CD14-positive monocyte (primary cell): ENCODE measurements at places on chromosomes 6 and 20.

GRCh38 chr6:14110001-14110818 lies 7.4 kb upstream of the CD83 start:
- DNase-seq = no peak

GRCh38 chr6:39298061-39298460 lies 16.2 kb downstream of the KCNK17 start:
- DNase-seq = no peak

DNA sequence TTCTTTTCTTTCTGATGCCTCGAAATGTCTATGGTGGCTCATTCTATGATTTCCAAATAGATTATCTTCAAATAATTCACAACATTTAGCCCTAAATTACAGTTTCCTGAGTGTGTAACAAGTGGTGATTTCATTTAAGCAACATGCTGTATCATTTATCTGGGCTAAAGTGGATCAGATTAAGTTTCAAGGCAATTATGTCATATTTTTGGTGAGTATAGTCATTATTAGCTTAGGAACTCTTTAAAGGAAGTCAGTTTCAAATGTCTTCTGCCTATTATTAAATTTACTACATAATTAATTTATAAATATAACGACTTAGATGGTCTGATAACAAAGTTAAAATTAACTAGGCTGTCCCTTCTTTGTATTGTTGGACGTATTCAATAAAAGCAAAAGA lies 847.9 kb upstream of the FLRT3 start:
- DNase-seq = no peak

DNA sequence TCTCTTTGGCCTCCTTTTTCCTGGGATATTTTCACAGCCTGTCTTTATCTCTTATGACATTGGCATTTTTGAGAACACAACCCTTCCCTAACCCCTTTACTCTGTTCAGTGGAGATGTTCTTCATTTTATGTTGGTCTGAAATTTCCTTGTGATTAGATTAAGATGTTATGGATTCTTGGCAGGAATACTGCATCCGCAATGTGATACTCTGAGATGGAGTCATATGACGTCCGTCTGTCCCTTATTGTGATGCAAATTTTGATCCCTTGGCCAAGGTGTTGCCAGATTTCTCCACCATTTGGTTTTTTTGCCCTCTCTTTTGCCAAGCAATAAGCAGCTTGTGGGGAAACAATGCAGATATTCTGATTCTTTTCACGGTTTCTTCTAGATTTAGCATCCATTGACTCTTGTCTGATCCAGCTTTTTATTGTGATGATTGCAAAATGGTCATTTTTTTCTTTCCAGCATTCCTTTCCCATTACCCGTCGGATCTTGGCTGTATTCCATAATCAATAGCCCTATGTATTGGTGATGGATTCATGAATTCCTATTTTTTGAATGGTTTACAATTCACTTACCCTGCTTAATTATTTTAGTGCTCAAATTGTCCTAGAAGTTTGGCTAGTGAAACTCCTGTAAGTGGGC lies 85.1 kb downstream of the NCOA3 start:
- no peak for DNase-seq

- no peak for DNase-seq
These were observed 464.2 kb downstream of the QKI start for GRCh38 chr6:163878698-163879097.

GRCh38 chr6:5517796-5518195 lies 256.5 kb downstream of the FARS2 start:
- no peak for DNase-seq

GRCh38 chr6:111481836-111482187 lies 1.2 kb downstream of the REV3L start:
- DNase-seq = no peak
